ENCODE measurements at places on chromosomes 5 and 9.

GRCh38 chr9:12884736-12885395 is 110.0 kb downstream of the LURAP1L start:
- no peak for DNase-seq

DNA sequence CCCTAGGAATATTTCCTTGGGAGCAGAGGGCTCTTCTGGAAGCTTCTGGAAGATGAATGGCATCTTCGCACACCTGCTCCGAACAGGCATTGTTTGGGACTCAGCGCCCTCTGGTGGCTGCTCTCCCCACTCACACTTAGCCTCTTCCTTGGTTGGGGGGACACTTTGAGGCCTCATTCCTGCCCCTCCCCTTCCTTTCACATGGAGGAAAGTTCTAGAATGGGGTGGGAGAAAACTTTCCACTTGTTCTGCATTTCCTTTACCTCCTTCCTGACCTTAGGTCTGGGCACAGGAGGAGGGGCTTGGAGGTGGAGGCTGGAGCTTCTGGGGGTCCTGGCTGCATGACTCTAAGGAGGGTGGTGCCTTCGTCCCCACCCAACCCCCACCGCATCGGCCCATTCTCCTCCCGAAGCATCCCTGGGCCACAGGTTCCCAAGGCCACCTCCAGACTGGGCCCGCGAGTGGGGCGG is 19.3 kb upstream of the SMIM32 start:
- DNase-seq = no peak

GRCh38 chr9:87704342-87704741 is 21.6 kb upstream of the CTSL start:
- DNase-seq = no peak

- no peak for DNase-seq
Measured at GRCh38 chr5:167207081-167207480, 1084.4 kb upstream of the WWC1 start.

GRCh38 chr9:96159596-96159995 is 142.4 kb downstream of the HSD17B3 start:
- no peak for DNase-seq

GRCh38 chr9:98192503-98193335 is at the start of gene CORO2A:
Gene CORO2A (minus strand): TSS chr9:98192637. CDS start chr9:98157660, 34,977 bp downstream.
- no peak for DNase-seq

- no peak for DNase-seq
Measured at GRCh38 chr9:24881361-24881760, 335.7 kb upstream of the IZUMO3 start.

DNA sequence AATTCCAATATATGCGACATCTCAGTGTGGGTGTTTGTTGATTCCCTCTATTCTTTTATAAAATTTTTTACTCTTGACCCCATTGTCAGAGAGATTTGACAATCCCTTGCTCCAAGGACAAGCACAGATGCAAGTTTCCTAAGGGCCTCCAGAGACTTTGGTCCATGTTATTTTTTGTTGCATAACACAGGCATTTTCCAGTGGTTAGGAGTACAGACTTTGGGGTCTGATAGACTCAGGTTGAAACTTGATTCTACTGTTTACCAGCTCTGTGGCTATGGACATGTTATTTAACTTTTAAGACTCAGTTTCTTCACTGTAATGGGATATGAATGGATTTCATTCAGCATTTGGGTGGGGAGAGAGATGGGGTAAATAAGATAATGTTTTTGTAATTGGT is 361.3 kb downstream of the ENC1 start:
- DNase-seq = no peak

DNA sequence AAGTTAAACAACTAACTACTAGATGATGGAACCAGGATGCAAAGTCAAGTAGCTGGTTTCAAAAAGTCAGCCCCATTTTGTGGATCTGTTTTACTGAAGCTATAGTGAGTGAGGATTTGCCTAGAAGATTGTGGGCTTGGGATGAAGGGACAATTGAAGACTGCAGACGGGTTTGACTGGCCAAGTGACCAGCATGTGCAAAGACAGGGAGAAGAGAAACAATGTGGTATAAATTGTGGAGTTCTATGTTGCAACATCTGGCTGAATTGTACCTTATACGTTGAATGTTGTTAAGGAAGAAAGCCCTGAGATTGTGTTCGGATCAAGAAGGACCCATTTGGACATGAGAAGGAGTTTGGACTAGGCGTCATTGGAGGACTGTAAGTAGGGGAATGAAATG is 101.8 kb downstream of the MAT2B start:
- no peak for DNase-seq

GRCh38 chr5:178467568-178468195 is 122.5 kb downstream of the COL23A1 start:
- no peak for DNase-seq

DNA sequence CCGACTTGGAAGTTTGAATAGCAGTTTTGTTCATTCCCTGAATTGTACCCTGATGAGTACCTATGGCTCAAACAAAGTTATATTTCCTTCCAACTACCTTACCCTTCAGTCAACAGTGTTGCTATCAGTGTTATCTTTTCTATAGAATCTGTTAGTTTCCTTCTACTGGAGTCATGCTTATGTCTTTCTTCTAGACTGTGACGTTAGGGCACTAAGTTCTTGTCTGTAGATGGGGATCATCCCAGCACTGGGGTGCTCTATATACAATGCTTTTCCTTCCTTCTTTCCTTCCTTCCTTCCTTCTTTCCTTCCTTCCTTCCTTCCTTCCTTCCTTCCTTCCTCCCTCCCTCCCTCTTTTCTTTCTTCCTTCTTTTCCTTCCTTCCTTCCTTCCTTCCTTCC is 973.0 kb downstream of the CDH12 start:
- DNase-seq = no peak

- DNase-seq = no peak
Measured at GRCh38 chr9:117795271-117795670, 91.1 kb downstream of the TLR4 start.

GRCh38 chr5:169050636-169051035 is 250.3 kb downstream of the SLIT3 start:
- DNase-seq = no peak

DNA sequence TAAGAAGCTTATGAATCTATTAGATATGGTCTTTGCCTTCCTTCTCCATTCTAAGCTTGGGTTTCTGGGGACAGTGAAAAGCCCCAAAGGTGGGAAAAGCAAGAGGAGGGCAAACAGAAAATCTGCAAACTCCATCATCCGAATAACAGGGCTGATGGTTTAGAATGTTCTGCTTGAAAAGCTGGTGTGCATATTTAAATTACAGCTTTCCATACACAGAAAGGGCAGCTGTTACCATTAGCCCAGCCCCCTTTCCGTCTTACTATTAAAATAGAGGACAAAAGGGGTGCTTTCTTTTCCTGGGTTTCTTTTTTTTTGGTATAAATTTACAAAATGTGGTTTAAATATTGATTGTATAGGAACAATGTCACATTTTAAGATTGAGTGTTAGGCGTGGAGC is 22.0 kb downstream of the INSYN2B start:
- DNase-seq = no peak

- no peak for DNase-seq
Measured at GRCh38 chr9:135048758-135049444, 38.6 kb upstream of the OLFM1 start.

GRCh38 chr9:95004411-95005277 is 278.1 kb downstream of the AOPEP start:
- no peak for DNase-seq

- no peak for DNase-seq
Measured at GRCh38 chr5:103260951-103261350, 2.4 kb downstream of the MACIR start.

DNA sequence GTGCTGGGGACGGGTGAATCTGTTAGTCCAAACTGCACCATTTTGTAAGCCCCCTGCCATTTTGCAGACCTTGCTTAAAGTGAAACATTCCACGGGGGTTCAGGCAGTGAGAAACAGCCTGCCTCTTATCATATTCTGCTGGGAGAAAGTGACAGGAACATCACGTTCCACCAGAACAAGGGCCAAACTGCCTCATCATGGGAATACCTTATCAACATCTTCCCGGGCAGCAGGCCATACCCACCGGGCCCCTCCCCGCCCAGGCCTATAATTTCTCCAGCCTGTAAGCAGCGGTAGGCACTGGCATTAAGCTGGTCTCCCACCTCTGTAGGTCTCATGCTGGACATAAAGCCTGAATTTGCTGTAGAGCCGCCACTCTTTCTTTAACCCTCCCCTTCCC is 1.5 kb upstream of the CFAP77 start:
- DNase-seq = no peak

DNA sequence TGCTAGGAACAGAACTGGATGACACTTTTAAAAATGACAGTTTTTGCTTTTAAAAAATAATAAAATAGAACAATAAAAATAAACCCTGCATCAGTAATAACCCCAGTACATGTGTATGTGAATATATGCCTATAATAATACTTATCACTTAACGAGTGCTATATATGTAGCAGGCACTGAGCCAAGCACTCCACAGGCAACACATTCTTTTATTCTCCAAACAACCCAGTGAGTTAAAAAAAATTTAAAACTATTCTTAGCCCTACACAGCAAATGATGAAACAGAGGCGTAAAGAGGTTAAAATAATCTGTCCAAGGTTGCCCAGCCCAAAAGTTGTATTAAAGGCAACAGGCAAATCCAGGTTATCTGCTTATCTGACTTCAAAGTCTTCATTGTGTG is 124.5 kb upstream of the SMIM23 start:
- no peak for DNase-seq

DNA sequence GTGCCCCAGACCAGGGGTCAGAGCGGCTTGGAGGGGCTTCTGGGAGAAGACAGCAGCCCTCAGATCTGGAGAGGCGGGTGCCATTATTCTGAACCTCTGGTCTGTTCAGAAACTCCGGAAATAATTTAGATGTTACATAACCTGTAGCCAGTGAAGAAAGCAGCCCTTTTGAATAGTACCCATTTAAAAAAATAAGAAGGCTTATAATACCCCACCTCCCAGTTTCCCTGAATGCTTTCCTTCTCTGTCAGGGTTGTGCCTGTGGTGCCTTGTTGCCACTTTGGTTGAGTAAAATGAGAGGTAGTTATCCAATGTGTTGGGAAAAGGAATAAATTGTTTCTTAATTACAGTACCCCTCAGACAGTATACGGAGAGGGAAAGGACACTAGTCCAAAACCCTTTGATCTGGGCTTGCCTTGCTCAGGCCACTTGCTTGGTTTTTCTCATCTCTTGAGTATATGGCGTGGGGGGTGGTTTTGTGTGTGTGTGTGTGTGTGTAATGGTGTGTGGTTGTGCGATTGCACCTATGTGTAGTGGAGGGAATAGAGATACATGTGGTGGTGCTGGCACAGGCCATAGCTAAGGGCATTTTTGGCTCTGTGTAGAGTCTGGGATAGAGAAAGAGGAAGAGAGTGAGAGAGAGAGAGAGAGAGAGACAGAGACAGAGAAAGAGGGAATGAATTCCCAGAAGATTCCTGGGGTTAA is 59.1 kb upstream of the TLR4 start:
- no peak for DNase-seq

- DNase-seq = no peak
Measured at GRCh38 chr9:100637787-100638186, 59.9 kb downstream of the CAVIN4 start.
